ENCODE measurements at places on chromosomes 1 and 21.
A peak's percentile ranks its signal among the peaks of the same experiment; 100 is the strongest.

GRCh38 chr1:193626695-193627094, 440.3 kb upstream of the B3GALT2 start:
- no peak for DNase-seq

DNA sequence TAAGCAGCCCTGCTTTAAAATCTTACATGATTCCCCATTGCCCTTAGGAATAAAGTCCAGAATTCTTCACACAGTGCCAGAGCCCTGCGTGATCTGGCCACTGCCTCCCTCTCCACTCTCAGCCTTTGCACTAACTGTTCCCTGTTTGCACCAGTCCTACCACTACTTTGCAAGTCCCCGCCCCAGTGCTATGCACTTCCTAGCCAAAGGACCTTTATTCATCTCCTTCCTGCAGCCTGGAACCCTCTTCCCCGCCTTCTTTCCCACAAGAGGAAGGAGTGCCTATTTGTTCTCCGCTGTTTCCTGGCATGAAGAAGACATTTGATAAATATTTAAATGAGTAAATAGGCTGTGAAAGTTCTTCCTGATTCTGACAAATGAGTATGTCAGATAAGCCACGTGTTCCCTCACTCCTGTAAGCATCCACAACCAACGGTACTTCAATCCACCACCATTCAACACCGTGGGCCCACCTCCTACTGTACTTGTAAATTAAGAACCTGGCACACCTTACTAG, 23.9 kb downstream of the CAPN8 start:
- DNase-seq = no peak

DNA sequence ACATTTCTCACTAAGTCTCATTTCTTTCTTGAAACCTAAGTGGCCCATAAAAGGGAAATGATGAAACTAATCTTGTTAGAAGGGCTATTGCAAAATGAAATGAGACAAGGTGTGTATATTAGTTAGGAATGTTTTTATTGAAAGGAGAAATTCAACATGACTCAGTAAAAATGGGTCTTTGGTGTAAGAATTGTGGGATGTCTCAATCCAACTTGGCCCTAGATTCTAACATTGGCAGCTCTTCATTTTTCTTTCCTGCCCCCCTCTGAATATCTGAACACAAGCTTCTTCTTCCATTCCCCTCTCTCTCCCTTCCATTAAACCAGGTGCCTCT, 26.8 kb upstream of the TARBP1 start:
- no peak for DNase-seq

DNA sequence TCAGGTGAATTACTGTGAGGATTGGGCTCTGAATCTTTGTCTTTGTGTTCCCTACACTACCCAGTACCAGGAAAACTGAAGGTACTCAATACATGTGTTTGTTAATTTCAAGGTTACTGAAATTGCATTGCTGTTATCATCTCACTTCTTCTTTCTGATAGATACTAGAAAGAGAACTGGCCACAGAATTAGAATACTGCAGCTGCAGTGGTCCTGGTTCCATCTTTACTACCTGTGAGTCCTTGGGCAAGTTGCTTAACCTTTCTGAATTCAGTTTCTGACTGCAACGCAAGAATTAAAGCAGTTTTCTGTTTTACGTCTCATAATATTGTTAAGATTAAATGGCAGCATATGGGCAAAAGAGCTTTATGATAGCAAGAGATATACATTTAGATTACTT, 263.5 kb downstream of the LMO4 start:
- DNase-seq = no peak

DNA sequence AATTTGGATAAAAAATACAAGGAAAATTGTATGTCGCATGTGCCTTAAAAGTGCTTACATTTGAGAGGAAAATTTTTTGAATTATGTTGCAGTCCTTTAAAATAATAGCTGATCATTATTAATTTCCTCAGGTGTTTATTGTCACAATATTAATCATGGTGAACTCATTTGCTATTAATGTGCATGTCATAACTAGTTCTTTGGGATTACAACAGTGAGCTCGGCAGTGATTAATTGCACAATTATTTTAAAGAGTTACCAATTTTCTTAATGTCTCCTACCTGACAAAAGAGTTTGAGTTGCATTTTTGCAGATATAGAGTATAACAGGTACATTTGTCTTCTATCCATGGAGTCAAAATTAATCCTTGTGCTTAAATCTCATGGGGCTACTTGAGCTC, 854.3 kb downstream of the BRINP3 start:
- DNase-seq = no peak

DNA sequence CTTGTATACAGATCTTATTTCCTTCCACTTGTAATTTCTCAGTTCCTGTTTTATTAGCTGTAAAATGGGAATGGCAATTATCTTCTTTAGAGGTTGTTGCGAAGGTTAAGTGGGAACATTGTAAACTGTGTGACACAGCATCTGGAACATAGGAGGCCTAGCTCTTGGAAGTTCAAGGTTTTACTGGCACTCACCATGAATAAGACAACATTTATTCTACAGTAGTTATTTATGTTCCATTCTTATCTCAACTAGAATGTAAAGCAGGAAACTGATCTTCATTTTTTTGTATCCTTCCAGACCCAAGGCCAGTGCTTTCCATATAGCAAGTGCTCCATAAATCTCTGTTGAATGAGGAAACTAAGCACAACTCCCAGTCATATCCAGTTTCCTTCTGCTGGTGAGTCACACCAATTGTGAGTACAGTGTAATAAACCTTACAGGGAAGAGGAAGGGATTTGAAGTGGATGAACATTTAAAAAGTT, 1.4 kb downstream of the BCL10 start:
- no peak for DNase-seq

DNA sequence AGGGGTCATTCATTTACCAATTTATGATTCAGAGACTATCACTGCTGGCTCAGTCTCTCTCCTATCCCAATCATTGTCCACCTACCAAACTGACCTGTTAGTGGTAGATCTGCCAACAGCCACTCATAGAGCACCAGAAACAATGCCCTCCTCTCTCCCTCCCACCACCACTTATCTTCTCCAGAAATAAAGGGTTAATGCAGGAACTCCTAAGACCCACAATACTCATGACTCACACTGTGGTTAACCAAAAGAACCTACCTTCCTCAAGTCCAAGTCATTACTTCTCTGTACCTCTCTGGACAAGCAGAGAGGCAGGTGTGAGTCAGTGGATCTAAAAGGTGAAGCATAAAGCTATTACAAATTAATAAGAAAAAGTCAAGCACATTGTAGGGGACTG, 40.9 kb upstream of the CAMK1G start:
- no peak for DNase-seq

- peak; percentile 28 for DNase-seq
Observed at GRCh38 chr1:40183055-40183710, 22.0 kb downstream of the RLF start.
